ENCODE measurements at places on chromosomes 5 and 9.

GRCh38 chr5:1503241-1504068 is 20.3 kb downstream of the LPCAT1 start:
- peak; percentile 20 for DNase-seq

GRCh38 chr5:57324861-57325260 is 151.0 kb downstream of the GPBP1 start:
- peak; percentile 4 for DNase-seq

GRCh38 chr9:33165263-33166151 is 1.6 kb downstream of the B4GALT1 start:
- peak; percentile 87 for DNase-seq

- no peak for DNase-seq
These were observed 593.1 kb downstream of the MAT2B start for GRCh38 chr5:164098531-164098930.

GRCh38 chr5:2017540-2018389 is 135.0 kb upstream of the IRX4 start:
- peak; percentile 34 for DNase-seq

DNA sequence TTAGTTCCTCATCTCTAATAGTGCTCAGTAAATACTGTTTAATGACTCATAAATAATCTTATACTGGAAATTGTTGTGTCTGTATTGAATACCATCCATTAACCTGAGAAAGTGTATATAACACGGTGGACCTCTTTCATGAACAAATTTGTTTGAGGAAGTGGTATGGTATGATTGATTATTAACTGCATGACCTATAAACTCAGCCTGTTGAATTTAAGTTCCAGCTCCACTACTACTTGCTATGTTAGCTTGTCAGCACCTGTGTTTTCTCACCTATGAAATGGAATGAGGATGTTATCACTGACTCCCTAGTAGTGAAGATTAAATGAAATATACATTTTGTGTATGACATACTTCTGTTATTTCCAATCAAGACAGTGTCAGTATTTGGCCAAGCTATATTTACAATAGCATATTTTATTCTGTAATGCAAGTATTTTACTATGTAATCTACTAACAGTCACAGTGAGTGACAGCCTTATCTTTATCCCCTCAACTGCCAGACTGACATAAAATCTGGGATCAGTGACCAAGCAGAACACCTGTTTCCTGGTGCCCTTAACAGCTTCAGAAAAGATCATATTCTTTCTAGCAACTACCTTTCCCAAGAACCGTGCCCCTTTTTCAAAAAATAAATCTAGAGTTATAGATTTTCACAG is 77.3 kb upstream of the ITGA1 start:
- DNase-seq, result no peak

- DNase-seq, result peak; percentile 78
These were observed 37.8 kb upstream of the SPDL1 start for GRCh38 chr5:169545762-169546161.

All from GM23248 (cell line).